ENCODE measurements at places on chromosomes 3 and 15.

- DNase-seq = no peak
Observed at GRCh38 chr3:189080745-189081144, 91.0 kb upstream of the TPRG1 start.

- DNase-seq = no peak
Observed at GRCh38 chr3:77460326-77460725, 420.4 kb downstream of the ROBO2 start.

- DNase-seq = peak; percentile 16
Observed at GRCh38 chr3:129827765-129828164, 65.7 kb downstream of the TMCC1 start.

DNA sequence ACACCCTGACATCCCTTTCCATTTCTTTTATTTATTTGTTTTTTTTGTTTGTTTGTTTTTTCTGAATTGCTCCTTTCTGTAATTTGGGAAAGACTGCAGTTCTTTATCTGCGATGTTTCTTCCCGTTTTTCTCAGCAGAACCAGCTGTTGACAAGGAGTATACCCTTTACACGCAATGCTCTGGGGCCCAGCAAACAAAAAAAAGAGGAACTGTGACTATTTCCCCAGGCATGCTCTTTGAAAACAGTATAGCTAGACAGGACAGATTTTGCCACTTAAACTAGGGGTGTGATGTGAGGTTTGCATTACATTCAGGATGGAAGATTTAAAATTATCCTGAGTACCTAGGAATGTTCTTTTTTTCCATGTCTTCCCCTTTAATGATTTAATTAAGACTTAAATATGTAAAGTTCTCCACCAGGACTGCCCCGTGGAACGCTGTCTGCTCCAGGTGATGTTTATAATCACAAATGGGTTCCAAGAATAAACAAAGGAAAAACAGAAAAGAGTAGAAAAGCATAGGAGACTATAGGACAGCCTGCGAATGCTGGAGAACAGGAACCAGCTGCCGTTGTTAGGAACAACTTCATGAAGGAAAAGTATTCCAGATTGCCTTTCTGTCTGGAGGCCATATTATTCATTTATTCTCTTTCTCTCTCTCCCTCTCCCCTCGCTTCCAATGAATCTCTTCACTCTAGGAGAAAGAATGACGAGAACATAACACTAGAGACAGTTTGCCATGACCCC, 43.3 kb downstream of the TGFBR2 start:
- no peak for DNase-seq

DNA sequence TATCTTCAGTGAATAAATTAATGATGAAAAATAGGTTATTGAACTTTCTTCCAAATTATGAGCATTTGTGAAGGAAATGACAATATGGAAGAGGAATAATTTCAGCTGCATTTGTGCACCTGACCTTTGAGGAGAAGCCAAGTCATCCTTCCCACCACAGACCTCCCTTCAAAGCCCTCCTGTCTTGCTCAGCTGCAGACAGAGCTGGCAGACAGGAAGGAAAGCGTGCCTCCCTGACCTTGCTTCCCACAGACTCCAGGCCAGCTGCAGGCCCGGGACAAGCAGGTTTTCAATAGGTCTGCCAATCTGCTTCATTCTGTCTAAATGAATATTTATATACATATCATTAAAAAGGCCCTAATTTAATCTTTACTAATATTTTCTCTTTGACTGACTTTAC, 152.9 kb upstream of the RBMS3 start:
- no peak for DNase-seq

GRCh38 chr15:63473999-63474809, 30.2 kb upstream of the USP3 start:
- peak; percentile 65 for DNase-seq

DNA sequence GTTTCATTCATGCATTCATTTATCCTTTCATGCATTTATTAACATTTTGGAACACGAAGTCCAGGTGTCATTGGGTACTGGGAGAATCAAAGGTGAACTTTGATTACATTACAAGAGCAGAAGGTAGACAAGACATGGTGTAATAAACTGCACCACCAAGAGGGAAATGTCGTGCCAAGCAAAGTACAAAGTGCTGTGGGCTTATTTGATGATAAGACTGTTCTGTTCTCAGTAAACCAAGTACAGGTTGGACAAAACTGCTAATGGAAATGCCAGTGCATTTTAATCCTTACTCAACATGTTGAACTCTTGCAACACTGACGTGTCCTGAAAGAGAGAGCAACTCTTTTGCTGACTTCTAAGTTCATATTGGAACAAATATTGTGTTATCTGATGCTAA, 69.4 kb downstream of the MME start:
- DNase-seq = no peak

- DNase-seq = no peak
Observed at GRCh38 chr15:29535952-29536351, 266.3 kb upstream of the NSMCE3 start.

DNA sequence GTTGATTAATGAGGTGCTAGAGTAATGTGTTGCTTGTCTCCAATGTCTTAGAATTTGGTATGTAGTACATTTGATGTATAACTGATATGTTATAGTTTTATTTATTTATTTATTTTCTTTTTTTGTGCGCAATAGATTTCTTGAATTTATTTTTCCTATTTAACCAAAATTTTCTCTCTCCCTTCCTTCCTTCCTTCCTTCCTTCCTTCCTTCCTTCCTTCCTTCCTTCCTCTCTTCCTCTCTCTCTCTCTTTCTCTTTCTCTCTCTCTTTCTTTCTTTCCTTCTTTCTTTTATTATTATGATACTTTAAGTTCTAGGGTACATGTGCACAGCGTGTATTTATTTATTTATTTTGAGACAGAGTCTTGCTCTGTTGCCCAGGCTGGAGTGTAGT, 256.2 kb upstream of the TBL1XR1 start:
- no peak for DNase-seq

- DNase-seq = no peak
Observed at GRCh38 chr3:128275316-128276145, 122.2 kb downstream of the EEFSEC start.

DNA sequence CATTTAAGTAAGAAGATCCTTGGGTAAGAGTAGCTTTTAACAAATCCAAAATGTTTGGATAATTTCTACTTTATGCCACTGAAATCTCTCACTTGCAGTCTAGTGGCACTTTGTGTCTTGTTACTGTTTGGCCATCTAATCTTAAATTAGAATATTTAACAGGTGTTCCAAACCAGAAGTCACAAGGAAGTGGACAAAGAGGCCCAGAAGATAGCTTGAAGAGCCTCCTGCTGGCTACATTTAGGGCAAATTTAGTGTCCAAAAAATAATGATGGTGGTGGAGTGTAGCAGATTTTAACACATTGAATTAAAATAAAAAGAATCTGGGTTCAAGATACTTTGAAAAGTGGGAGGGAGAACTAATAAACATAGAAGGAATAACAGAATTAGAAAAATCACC, 172.2 kb downstream of the GHSR start:
- DNase-seq = no peak

GRCh38 chr15:34114739-34115138, 12.9 kb downstream of the PGBD4 start:
- DNase-seq = no peak

DNA sequence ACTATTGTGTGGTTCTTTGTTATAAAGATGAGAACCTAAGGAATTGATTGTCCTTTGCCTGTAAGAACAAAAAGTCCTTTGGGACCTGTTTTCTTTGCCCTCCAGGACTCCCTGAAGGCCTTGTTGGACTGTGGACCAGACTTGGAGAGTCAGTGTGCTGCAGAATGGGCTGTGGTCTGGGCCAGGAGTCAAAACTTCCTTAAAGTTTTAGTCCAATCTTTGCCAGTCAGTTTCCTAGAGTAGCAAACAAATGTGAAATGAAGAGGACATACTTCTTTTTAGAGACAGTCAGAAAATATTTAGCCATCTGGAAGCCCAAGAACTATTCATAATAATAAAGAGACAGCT, 45.4 kb downstream of the PDE8A start:
- DNase-seq = no peak

GRCh38 chr3:146139586-146140110, 21.3 kb downstream of the PLOD2 start:
- no peak for DNase-seq

DNA sequence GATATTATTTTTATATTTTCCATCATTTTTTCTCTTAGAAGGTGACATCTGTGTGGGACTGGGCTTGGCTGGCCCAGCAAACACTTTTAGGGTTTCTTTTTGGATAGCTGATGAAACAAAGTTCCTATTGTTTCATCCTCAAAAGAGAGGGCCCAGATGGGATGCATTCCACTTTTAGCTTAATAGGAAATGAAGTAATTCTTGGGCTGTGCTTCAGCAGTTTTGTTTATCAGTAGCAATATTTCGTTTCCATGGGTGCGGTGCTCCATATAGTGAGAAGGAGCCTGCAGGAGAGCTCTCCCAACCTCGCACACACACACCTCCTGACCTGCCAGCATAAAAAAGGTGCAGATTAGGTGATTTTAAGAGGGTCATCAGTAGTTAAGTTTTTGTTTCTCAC, 147.5 kb downstream of the AKAP13 start:
- DNase-seq = no peak

DNA sequence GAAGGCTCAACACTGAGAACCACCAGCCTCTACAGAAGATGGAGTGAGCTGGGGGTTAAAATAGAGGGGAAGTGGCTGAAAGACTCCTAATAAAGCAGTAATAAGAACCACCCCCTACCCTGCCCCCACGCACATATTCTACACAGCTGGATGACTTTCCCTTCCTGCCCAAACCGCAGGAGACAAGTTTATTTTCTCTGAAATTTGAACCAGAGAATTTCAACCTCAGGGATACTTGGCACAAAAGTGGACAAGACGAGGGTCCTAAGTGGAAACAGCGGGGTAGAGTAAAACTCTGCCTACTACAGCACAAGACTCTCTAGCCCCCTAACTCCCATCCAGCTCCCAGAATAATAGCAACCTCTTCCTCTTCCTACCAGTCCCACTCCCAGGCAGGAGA, 28.4 kb downstream of the USF3 start:
- no peak for DNase-seq

- DNase-seq = no peak
Observed at GRCh38 chr15:38846346-38846745, 281.7 kb upstream of the RASGRP1 start.

GRCh38 chr3:63911509-63911872, 692 bp downstream of the SCAANT1 start:
- no peak for DNase-seq

DNA sequence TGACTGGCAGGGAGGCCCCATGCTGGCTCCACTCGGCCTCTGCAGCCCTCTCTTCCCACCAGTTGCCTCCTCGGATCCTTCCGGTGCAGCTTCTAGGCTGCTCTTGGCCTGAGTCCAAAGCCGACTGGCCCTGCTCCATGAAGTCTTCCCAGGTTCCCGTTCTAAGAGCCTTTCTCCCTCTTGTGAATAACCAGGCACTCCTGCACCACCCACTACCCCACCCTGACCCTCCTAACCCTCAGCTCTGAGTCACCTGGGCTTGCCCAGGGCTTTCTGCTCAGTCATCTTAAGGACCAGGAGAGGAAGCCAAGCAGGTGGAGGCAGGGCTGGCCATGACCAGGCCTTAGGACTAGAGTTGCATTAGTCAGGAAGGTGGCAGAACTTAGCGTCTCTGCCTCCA, 28.1 kb upstream of the CNBP start:
- no peak for DNase-seq

DNA sequence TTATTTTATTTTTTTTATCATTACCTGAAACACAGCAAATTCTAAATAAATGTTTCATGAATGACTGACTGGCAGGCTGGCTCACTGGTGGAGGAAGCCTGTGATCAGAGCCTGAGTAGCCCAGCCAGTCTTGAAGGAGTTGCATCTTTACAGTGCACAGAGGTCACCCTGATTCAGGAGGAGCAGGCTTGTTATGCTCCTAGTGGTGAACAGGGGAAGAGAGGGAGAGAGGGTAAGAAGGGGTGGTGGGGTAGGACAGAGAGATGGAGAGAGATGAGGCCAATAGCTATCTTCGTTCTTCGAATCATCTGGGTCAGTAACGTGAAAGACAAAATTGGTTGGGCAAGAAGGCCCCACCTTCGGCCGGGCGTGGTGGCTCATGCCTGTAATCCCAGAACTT, 202.6 kb upstream of the MCTP2 start:
- no peak for DNase-seq

DNA sequence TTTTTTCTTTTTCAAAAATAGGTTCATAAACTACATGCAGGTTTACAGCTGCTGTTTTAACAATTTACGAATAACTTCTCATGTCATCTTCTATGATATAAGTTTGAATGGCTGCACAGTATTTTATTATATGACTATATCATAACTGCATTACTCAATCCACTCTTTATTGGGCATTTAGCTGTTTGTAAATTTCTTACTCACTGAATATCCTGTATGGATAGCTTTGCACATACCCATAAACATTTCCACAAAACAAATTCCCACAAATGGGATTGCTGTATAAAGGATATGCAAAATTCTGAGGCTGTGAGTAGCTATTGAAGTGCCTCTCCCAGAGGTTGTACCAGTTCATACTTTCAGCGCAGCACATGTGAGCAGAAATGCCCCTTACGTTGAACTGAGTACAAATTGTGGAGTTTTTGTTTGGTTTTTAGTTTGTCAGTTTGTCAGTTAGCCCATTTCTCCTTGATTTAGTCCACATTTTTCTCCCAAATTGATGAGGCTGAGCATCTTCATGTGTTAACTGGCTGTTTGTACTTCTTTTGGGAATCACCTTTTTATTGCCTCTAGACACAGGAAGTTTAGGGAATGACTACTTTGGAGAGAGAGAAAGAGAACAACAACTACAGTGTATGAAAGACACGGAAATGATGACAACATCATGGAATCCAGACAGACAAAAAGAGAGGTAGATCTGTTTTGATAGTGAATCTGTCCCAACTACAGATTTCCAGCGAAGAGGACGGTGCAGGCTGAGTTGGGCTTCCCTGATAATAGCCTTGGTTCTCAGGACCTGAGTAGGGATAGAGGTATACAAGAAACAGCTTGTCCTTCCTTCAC, 24.8 kb downstream of the TTC23 start:
- DNase-seq = no peak

All from stimulated activated CD4-positive, alpha-beta T cell treated with anti-CD3 and anti-CD28 coated beads, Interleukin-15, amount 100 ng/mL, for 24 hours (primary cell).